Activated T-cell treated with anti-CD3 and anti-CD28 coated beads for 24 hours (primary cell): ENCODE measurements at places on chromosomes 13 and 19.

GRCh38 chr19:21566073-21566472, 60.7 kb downstream of the ZNF429 start:
- peak; percentile 19 for DNase-seq

GRCh38 chr13:50131920-50132903, 117.0 kb downstream of the KCNRG start:
- DNase-seq: no peak

DNA sequence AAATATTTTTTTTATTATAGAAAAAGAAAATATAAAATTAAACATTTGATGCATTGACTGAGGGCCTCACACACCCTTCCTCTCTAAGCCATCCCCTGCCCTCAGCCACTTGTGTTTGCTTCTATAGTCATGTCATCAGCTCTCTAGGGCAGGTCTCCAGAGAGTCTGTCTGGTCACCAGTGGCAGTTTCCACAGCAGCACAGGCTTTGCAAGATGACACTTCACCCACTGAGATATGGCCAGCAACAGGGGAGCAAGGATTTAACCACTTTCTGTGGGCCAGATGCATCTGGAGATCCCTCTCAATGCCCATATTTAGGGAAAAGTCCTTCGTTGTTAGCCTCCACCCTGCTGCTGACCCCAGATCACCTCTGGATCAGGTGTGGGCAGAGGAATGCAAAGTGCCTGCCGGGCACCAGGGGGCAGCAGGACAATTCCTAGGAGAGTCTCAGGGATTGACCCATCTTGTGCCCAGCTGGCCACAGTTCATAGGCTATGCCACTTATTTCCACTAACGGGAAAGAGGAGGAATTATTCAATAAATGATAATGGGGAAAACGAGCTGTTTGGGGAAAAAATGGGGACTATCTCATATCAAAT, 4.8 kb downstream of the ABCC4 start:
- no peak for DNase-seq

GRCh38 chr13:32210101-32210500, 105.1 kb downstream of the ZAR1L start:
- DNase-seq: no peak

DNA sequence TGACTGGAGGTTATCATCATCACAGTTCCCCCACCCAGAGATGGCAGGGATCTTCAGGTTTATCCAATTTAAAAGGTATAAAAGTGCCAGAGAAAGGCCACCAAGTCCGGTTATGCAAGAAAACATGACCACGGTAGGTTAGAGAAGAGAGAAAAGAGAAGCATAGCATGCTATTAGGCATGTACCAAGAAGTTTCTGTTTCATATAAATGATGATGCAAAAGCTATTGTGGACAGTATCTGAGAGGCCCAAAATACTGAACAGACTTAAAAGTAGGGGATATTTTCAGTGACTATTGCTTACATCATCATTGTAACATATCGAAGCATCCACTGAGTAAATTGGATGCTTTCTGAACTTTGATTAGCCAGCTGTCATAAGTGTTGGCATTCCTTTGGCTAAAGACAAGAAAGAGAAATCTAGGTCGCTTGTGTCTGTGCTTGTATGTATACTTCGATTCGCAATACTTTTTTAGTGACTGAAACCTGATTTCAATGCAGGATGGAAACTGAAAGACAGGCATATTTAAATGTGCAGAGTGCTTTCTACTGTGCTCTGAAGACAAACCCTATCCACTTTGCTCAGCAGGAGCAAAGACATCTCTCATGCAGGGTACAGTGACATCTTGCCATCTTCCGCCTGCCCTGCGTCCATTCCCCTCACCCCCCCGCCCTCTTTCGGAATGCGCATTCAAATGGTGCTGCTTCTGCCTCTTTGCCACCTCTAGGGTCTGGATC, 180.3 kb downstream of the SHISA2 start:
- no peak for DNase-seq

DNA sequence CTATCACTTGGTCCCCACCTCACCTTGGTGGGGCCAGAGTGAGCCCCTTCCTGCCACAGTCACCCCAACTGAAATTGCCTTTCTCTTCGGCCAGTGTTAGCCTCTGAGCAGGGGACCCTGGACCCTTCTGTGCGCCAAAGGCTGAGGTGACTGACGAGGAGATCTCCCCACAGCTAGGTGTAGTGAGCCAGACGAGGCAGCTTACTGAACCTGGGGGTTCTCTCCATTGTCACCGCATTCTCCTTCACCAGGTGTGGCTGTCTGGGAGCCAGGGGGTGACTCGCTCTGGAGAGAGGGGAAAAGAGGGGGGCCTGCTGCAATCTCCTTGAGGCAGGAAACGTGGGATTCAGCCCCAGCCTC, 1.3 kb downstream of the RPS28 start:
- no peak for DNase-seq

DNA sequence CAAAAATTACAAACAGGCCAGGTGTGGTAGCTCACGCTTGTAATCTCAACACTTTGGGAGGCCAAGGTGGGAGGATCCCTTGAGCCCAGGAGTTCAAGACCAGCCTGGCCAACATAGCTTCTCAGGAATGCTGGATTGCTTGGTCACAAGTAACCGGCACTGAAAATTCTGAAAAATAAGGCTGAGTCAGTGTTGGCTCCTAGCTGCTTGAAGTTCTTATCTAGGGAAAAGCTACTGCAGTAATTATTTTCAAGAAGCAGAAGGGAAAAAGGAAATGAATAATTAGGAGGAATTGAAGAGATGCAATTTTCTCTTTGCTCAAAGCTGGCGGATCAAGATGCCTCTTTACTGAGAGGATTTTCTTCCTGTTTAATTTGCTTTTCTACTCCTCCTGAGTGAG, 75.0 kb upstream of the GTF3A start:
- DNase-seq: no peak

GRCh38 chr13:57640607-57641006, 9.1 kb downstream of the PCDH17 start:
- DNase-seq: no peak

DNA sequence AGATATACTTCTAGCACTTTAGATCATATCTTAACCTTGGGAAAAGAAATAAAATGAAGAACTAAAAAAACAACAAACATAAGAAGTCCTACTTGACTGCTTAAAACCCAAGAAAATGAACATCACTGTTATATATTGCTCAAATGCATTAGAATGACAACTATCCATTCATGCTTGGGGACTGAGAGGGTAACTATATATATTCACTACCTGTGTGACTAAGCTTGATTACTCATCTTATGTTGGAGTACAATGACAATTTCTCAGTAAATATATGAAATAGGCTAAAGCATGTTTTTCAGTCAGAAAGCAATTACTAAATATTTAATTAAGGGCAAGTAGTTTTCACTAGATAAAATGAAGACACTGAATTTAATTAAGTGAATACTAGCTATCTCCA, 40.1 kb downstream of the ZC3H13 start:
- DNase-seq: no peak

GRCh38 chr19:14135355-14135754, 1.0 kb downstream of the ASF1B start:
- no peak for DNase-seq

GRCh38 chr13:49221590-49221965, 1.4 kb downstream of the MLNR start:
- DNase-seq: no peak

DNA sequence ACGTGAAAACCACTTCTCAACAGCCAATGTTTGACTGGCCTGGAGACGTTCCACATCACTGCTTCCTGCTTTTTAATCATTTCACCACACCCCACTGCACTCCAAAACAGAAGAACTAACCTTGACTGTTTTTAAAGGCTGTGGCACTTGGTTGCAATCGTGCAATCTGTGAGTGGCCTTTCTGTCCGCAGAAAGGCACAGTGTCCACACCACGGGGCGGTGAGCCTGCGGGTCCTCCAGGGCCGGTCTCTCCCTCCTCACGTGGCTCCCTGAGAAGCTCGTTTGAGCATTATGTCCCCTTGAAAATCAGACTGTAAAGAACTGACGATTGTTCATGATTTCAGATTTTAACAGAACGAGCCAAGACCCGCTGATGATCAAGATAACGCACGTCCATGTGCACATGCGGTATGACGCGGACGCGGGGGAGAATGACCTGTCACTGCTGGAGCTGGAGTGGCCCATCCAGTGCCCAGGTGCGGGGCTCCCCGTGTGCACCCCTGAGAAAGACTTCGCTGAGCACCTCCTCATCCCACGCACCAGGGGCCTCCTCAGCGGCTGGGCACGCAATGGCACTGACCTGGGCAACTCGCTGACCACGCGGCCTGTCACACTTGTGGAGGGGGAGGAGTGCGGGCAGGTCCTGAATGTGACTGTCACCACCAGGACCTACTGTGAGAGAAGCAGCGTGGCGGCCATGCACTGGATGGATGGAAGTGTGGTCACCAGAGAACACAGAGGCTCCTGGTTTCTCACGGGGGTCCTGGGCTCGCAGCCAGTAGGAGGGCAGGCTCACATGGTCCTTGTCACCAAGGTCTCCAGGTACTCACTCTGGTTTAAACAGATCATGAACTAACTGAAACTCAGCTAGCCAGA, 13.0 kb downstream of the PROZ start:
- no peak for DNase-seq

GRCh38 chr13:99961636-99962035, 9.9 kb downstream of the ZIC5 start:
- DNase-seq: no peak

DNA sequence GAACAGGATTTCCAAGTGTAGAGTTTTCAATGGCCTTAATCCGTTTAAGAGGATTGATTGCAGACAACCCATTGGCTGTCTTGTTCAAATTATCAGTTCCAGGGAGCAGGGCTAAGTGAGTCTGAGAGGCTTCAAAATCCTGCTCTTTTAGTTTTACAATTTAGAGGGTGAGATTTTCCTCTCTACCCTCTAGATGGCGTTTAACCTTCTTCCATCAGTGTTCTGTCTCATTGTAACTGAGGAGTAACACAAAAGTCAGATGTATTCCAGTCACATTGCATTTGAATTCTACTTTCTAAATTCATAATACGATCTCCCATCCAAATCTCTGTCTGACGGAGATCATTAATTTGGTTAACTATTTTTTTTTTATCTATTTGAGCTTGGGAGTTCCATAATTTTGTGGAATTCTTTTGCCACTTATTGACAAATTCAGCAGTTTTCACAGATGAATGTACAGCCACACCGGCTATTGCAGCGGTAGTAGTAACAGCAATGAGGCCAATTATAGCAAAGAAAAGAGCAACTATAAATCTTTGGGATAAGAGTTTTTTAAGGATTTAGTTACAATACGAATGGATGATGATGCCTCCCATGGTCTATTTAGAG, 7.8 kb upstream of the C19orf84 start:
- no peak for DNase-seq
